ENCODE measurements at places on chromosomes 11 and 22. TPM values are rescaled to one million over a fixed set of nuclear protein-coding genes. Genes with fewer than 3 reads are reported as not detected.

KCNQ1 gene
- 20.4 TPM for total RNA-seq

DKK3 gene
- 0.29 TPM for total RNA-seq

PHLDA2 gene
- total RNA-seq = 2.6 TPM

KCNJ5 gene
- total RNA-seq = not detected

PANX2 gene
- total RNA-seq = 0.10 TPM

SCGB1C1 gene
- total RNA-seq = not detected

- DNase-seq = peak; percentile 55
Measured at GRCh38 chr22:29625090-29625825, 21.8 kb downstream of the NF2 start.

GRCh38 chr11:58316142-58316541 lies 42.7 kb downstream of the OR5B17 start:
- DNase-seq = no peak

DNA sequence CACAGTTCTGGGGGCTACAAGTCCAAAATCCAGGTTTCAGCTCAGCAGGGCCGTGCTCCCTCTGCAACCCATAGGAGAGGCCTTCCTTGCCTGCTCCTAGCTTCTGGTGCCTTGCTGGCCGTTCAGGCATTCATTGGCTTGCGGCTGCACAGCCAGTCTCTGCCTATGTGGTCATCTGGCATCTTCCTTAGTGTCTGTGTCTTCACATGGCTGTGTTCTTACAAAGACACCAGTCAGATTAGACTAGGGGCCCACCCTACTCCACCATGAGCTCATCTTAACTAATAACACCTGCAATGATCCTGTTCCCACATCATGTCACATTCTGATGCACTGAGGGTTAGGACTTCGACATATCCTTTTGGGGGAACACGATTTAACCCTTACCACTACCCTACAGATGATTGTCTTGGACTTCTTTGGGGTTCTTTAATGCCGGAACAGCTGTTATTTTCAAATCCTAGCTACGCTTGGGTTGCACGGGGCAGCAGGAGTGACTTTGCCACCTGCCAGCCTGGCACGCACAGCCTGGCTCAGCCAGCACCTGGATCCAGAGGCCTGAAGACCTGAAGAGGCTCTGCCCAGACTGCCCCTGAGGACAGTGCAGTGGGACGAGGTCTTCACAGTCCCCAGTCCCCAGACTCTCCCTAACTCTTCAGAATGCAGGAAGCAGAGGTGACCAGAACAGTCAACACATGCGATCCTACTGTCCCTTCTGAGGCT lies 7.7 kb upstream of the NEAT1 start:
- no peak for DNase-seq

DNA sequence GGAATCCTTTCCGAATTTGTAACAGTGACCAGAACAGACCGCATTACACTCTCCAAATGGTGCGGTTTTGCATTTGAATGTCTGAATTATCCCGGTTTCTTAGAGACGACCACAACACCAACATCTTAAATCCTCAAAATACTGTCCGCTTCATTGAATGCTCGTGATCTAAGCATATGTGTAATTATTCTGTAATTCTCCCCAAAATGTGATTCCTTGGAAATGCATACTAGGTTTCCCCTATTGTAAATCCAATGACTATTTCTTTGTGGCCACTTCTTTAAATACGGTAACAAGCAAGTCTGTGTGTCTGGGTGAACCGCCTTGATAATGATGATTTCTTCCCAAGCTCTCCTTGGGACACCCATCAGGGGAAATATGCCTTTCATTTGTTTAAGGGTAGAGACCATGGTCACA lies 87.3 kb upstream of the DBX1 start:
- no peak for DNase-seq

GRCh38 chr11:59158206-59159068 lies 13.5 kb upstream of the DTX4 start:
- peak; percentile 76 for DNase-seq

GRCh38 chr11:115896084-115896483 lies 391.9 kb upstream of the CADM1 start:
- no peak for DNase-seq

GRCh38 chr11:126153972-126154371 lies 57.5 kb downstream of the RPUSD4 start:
- no peak for DNase-seq

DNA sequence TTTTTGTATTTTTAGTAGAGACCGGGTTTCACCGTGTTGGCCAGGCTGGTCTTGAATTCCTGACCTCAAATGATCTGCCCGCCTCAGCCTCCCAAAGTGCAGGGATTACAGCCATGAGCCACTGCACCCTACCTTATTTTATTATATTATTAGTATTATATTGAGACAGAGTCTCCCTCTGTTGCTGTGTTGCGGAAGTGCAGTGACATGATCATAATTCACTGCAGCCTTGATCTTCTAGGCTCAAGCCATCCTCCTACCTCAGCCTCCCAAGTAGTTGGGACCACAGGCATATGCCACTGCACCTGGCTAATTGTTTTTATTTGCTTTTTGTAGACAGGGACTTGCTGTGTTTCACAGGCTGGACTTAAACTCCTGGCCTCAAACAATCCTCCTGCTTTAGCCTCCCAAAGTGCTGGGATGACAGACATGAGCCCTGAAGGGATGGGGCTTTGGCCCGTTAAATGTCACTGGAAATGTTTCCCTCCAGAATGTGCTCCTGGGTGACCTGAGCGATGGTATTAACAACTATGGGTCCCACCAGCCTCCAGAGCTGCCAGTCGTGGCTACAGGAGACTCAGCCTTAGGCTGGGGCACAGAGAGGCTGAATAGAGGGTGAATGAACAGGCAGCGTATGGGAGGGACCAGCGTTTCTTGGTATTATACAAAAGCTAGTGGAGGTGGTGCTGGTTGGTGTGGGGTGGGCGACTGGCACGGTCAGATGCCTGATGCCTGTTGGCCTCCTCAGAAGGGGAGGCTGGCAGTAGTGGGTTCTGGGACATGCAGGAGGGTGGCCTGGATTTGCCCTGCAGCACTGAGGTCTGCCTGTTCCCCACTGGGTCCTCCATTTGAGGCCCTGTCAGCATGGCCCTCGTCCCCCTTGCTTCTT lies 7.3 kb downstream of the TANGO2 start:
- no peak for DNase-seq

DNA sequence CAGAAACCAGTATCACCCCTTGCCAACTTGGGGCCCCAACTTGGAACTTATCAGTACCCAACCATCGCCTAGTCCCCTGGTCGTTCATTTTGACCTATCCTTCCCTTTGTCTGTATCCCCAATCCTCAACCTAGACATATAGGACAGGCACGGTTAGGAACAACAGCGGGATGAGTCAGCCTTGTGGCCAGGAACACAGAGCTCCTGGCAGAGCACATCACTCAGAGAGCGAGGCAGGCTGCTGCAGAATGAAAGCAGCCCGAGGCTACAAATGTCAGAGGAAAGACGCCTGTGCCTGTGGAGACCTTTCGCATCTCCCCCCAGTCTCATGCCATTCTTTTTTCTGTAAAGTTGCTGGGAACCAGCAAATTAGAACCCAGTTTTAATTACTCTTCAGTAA lies 14.6 kb downstream of the DKK3 start:
- no peak for DNase-seq

DNA sequence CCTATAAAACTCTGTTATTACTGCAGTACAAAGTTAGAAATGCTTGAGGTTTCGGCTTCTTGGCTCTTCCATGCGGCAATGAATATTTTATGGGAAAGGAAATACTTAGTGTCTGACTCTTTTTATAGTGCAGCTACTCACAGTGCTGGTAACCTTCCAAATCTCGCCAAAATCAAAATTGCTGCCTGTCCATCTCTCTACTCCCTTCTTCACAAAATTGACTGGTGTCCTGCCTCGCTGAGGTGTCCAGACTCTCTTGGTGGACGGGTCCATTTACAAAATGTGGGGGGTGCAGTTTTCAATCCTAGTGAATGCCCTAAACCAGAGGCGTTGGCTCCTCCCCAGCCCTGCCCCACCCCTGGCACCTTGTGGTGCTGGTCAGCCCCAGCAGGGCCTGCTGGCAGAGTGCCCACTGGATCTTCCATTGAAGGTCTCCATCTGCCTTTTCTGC lies 73.5 kb downstream of the ZBTB16 start:
- DNase-seq = no peak

DNA sequence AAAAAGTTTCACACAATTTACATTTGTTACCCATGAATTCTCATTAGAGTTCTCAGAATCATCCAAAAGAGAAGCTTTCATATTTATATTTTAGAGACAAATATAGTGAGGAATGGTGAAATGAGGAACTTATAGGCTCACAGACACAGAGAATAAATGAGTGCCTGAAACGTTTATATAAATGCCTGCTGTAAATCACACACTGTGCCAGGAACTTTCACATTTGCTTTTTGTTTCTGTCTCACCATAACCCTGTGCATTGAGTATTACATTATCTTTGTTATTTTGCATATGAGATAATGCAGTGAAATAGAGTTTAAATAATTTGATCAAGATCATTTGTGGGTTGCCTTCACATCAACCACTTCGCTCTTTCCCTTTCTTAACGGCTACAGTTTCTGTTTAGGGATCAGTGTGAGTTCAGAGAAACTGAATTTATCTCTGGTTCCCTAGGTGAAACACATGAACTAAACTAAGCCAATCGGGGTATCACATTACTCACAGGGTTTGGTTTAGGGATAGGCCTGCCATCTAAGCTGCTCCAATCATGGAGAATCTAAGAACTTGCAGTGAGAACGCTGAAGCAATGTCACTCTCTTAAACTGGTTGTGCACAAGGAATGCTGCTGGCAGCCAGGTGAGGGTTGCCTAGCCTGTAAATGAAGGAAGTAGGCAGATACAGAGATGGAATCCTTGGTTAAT lies 1339.2 kb upstream of the TENM4 start:
- no peak for DNase-seq

DNA sequence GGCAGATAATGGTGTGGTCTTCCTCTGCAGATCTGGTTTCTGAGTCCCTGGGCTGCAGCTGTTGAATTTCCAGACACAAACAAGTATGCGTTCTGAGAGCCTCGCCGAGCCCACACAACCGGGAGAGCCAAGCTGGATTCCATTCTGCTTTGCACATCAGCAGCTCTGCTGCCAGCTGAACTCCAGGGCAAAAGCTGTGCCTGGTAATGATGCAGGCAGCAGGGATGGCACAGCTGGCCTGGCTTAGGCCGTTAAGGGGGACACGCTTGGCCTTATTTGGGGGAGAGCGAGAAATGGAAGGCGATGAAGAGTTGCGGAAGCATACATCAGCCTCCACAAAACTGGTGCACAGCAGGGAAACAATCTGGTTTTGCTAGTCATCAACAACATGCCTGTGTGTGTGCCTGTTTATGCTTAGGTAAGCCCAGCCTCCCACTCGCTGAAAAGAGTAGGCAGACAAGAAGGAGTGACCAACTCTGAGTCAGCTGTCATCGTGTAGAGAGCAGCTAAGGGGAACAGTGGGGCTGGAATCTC lies 25.1 kb downstream of the ADAMTS8 start:
- DNase-seq = no peak

GRCh38 chr11:62141111-62142042 lies 17.6 kb downstream of the INCENP start:
- DNase-seq = no peak

- no peak for DNase-seq
Measured at GRCh38 chr11:35676611-35676965, 14.0 kb downstream of the TRIM44 start.
